Breast epithelium (tissue), 4 donors: ENCODE measurements at places on chromosomes 5 and 9. TPM values are rescaled to one million over a fixed set of nuclear protein-coding genes. Genes with fewer than 3 reads are reported as not detected.

GRCh38 chr5:124522992-124523391 is 223.4 kb downstream of the ZNF608 start:
- no peak for DNase-seq

- no peak for DNase-seq
These were observed 23.5 kb upstream of the ALDOB start for GRCh38 chr9:101458963-101459631.

- no peak for DNase-seq
These were observed 99.5 kb upstream of the FBXL17 start for GRCh38 chr5:108481355-108481931.

DNA sequence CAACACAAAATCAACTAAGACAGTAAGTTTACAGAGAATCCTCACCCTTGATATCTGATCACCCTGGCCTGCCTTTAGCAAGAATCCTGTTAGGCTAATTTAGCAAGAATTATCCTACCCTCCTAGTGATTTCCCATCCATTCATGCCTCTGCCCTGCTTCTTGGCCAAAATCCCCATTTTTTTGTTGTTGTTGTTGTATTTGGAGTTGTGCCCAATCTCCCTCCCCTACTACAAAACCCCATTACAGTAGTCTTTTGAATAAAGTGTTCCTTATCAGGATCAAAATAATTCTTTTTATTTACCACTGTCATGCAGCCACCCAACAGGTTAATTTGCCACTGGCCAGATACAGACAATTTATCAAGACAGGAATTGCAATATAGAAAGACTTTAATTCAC is 58.5 kb upstream of the CLINT1 start:
- DNase-seq, result no peak

DNA sequence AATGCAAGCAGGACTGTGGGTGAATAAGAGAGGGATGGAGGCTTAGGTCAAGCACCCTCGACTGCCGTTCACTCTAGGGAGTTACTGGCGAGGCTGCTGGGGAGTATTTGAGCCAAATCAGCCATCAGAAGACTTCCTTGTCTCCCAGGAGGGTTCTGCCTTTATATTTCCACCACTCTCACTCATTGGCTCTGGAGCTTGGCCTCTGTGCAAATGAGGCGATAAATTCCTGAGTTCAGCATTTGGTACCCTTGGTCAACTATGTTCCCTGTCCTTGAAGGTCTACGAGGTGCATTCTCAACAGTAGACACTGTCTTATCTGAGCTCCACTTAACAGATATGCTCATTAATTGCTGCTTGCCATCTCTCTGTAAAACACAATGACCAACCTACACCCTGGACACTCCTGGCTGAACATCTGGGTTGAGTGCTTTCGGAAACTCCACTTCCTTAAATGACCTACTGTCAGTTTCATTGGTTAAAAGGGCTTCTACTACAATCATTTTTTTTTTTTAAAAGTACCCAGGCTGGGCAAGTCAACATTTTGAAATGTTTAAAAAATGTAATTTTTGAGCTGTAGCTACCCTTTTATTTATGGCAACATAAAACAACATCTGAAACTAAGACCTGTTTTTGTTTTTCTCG is 153.2 kb downstream of the NTRK2 start:
- DNase-seq, result no peak

DNA sequence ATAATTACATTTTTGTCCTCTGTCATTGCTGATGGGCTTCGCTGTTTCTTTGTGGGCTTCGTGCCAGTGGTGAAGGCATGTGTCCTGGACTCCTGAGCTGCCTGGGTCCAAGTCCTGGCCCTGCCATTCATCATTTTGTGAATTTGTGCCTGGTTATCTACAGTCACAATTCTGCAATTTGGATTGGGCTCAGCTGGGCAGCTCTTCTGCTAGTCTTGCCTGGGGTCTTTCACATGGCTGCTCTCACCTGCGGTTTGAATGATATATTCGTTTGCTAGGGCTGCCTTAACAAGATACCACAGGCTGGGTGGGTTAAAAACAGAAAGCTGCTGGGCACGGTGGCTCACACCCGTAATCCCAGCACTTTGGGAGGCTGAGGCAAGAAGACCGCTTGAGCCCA is 192.7 kb upstream of the IER5L start:
- no peak for DNase-seq

- no peak for DNase-seq
These were observed 21.3 kb downstream of the SPRY4 start for GRCh38 chr5:142303565-142303964.

- DNase-seq, result no peak
These were observed 152.5 kb downstream of the APBA1 start for GRCh38 chr9:69519470-69520240.

DNA sequence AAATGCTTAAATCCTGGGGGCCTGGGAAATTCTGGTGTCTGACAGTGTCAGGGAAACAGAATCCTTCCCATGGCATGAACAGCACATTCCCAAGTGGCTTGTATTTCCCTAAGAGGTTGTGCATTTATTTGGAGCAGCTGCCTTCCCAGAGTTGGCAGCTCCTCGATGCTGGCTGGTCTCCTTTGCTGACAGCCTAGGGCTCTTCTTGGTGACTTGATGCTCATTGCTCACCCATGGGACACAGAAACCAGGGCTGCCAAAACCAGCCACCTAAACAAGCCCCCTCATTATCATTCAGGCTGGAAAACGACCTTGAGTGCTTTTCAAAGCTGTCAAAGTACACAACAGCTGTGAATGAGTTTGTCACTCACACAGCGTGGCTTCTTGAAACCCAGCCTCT is 24.2 kb downstream of the ENHO start:
- no peak for DNase-seq

- DNase-seq, result no peak
These were observed 2.5 kb upstream of the SPATA31D1 start for GRCh38 chr9:81986051-81986450.

- no peak for DNase-seq
These were observed 185.0 kb downstream of the MED10 start for GRCh38 chr5:6193310-6193709.

DNA sequence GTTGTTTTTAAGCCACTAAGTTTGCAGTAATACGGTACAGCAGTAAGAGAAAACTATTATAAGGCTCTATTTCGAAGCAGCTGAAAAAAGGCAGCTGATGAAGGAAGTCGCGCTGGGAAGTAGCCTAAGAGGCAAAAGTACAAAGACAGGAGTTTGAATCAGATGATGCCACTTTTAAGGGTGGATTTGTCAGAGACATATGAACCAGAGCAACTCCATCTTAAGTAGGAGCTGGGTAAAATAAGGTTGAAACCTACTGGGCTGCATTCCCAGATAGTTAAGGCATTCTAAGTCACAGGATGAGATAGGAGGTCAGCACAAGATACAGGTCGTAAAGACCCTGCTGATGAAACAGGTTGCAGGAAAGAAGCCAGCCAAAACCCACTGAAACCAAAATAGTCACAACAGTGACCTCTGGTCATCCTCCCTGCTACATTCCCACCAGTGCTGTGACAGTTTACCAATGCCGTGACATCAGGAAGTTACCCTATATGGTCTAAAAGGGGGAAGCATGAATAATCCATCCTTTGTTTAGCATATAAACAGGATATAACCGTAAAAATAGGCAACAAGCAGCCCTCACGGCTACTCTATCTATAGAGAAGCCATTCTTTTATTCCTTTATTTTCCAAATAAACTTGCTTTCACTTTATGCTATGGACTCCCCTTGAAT is 91.8 kb upstream of the PRSS3 start:
- DNase-seq, result no peak

DNA sequence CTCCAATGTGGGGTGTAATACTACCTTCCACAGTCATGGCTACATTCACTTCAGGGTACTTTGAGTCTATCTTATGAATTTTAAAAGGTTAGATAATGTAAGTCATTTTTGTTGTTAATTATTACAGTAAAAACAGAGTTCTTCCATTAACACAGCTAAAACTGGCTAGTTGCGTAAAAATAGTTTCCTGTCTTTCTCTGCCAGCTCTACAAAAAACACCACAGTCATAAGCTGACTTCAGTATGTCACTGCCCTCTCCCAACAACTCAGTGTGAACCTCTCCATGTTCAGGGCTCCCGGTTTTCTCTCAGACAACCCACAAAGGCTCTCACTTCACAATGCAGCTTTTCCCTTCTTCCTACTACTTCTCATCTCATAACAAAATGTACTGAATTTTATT is 84.8 kb upstream of the ITGA1 start:
- DNase-seq, result no peak

DNA sequence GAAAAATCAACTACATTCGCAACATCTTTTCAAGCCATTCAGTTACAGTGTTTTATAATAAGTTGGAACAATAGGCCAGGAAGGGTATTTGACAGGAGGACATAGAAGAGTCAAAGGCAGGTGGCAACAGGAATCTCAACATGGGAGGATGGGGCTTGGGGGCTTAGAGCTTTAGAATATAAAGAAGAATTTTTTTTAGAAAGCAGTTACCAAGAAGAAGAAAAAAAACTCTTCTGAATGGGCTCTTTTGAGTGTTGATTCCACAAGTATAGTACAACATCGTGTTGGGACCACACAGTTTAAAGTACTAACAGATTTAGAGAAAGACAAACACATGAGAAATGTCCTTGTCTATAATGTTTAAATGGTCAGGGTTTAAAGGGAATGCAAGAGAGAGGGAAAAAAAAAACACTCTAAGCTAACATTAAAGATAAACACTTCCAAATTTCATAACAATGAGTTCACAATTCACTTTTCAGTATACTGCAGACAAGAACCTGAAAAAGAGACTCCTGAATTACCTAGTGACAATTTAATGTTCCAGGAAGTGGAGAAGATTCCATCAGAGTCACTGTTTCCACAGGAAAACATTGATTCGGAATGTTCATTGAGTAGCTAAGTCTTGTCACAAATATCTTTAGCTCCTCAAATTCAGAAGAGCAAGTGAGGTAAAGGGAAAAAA is 282.3 kb downstream of the DEPDC1B start:
- no peak for DNase-seq

The FRMD3 gene
- 14.1 TPM for total RNA-seq

The IFNA21 gene
- total RNA-seq, result not detected

The PLAC8L1 gene
- not detected for total RNA-seq

The SEMA5A gene
- total RNA-seq, result 35.4 TPM

The CBY3 gene
- total RNA-seq, result not detected

The LRRTM2 gene
- under 0.01 TPM for total RNA-seq

The S1PR3 gene
- 16.6 TPM for total RNA-seq

The ECM2 gene
- 92.2 TPM for total RNA-seq

The SHC3 gene
- total RNA-seq, result 6.7 TPM

The SECISBP2 gene
- total RNA-seq, result 76.0 TPM
